NCI-H2171 (cell line): ENCODE measurements at places on chromosomes 11 and 22.

DNA sequence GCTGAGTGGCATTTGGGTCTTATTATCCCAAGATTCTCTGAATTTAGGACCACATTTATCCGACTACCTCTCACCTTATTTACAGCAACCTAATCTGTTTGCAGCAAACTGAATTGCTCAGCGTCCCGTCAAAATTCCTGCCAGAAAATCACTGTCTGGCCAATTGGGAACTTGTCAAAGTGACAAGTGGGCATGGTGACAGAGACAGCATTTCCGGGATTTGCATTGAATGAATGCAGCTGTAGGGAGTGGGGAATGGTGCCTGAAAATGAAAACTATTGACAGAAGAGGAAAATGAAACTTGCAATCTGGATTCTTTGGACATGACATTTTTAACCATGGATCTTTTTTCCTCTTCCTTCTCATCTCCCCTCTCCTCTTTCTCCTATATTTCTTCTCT is 113.8 kb downstream of the NELL1 start:
- DNase-seq = no peak

DNA sequence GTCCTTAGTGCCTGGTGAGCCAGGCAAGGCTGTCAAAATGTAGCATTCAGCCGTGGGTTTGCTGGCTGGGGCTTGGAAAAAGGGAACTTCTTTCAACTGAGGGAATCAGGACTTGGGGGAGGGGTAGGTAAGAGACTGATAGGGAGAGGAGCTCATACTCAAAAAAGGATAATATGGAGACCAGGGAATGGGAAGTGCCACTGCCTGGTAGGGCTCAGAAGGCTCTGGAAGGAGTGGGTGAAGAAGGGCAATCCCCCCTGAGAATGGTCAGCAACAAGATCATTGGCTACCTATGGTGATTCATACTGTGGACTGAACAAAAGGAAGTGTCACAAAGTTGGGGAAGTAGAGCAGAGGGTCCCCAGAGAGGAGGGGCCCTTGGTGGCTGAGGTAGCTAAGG is 1.9 kb downstream of the CNGA4 start:
- no peak for DNase-seq

GRCh38 chr22:23984430-23984829 is 4.5 kb downstream of the GSTT2 start:
- DNase-seq = peak; percentile 46

GRCh38 chr11:125968354-125968753 is 22.5 kb downstream of the VSIG10L2 start:
- DNase-seq = no peak

DNA sequence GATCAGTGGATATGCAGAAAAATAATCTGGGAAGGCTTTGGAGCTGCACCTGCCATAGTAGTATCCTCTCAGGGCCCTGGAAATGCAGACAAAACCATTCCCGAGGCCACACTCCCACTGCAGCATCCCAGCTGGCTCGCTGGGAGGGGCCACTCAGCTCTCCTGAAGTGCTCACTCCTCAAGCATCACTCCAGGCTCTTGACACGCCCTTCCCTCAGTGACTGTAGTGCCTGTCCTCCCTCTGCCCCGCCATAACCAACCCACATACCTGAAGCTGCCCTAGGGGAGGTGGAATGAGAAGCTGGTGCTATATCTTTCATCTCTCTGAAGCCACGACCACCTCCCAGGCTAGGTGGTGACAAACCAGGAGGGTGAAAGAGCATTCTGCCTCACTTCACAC is 4.8 kb downstream of the DSCAML1 start:
- no peak for DNase-seq

DNA sequence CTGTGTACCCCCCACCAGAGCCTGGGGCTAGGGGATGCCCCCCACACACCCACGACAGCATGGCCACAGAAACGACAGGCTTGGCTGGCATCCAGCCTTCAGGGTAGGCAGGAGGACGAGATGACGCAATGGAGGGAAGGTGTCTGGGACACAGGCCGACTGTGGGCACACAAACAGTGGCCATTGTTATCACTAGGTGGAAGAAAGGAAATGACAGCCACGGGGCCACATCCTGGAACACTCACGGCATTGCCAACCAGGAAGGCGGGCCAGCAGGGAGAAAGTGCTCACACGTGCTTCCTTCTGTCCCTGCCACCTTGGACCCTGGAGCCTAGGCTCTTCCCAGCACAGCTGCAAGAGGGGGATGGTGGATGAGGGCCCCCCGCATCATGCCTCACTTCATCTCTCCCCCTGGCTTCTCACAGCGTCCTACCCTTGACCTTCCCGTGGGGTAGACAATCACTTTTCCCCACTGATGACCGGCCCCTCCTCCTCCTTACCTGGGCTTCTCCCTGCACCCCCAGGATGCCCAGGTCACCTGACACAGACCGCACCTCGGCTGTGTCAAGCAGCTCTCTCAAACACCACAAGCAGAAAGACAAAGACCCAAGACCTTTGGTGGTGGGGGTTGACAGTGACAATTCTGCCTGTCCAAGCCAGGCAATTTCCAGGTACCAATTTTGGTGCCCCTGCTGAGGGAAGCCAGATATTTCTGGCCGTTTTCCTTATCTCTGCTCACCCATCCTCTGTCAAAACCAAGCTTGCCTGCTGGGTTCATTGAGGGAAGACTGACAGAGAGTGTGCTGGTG is 8.6 kb downstream of the PLA2G6 start:
- no peak for DNase-seq
